ENCODE measurements at places on chromosomes 11 and 22.

- no peak for DNase-seq
These were observed 35.5 kb downstream of the SYT7 start for GRCh38 chr11:61545341-61545740.

DNA sequence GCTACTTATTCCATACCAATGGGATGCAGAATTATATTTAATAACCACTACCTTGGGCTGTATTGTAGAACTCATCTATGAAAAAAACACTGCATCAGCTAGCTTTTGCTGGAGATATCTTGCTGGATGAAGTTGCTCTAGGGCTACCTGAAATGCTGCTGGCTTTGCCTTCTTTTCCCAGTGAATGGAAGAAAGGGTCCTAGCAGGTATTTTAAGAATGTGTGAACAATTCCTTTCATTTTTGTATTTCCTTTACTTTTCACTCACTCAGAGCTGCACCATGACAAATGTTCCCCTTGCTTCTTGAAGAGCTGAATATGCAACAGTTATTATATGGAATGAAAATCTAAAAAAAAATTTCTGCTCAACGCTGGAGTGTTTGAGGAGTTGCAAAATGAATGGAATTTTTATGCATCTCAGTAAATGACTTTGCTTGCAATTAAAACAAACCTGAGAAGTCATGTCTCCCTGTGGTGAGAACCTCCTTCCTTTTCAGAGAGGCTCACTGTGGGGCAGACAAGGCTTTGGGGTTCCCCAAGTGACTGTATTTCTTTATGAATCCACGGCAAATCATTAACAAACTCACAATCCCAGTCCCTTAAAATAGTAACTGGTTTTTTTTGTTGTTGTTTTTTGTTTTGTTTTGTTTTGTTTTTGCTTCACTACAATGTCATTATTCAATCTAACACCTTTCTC, 566.8 kb upstream of the KIRREL3 start:
- DNase-seq: no peak

- DNase-seq: no peak
These were observed 56.6 kb downstream of the ST14 start for GRCh38 chr11:130216221-130216550.

DNA sequence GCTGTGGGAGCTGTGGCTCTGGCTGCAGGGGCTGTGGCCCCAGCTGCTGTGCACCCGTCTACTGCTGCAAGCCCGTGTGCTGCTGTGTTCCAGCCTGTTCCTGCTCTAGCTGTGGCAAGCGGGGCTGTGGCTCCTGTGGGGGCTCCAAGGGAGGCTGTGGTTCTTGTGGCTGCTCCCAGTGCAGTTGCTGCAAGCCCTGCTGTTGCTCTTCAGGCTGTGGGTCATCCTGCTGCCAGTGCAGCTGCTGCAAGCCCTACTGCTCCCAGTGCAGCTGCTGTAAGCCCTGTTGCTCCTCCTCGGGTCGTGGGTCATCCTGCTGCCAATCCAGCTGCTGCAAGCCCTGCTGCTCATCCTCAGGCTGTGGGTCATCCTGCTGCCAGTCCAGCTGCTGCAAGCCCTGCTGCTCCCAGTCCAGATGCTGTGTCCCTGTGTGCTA, 514 bp downstream of the KRTAP5-9 start:
- no peak for DNase-seq

DNA sequence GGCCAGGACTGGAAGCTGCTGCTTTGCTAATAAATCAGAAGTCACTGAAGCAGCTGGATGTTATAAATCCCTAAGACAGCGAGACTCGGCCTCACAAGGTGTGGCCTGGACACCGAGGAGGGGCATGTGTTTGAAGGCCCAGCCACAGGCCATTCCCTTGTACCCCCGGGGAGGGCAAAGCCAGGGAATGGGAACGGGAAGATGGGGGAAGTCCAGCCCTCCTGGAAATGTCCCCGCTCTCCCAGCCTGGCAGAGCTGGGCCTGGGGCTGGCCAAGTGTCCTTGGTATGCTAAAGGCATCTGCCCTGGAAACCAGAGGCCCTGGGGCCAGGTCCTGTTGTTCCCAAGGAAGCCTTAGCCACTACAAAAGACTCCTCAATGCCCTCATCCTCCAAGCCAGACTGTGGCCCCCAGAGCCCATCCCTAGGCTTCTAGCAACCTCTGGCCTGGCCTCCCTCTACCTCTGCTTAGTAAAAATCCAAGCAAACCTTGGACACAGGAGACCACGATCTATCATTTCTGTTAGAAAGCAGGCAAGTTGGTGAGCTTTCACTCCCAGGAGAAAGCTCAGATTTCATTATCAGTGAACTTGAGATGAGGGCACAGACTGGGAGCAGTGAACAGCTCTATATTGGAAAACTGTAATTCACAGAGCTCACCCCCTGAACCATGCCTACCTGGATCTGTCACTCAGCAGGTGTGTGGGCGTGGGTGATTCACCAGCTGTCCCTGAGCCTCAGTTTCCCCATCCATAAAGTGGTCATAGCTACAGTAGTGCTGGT, 11.0 kb downstream of the CHST1 start:
- DNase-seq: no peak

DNA sequence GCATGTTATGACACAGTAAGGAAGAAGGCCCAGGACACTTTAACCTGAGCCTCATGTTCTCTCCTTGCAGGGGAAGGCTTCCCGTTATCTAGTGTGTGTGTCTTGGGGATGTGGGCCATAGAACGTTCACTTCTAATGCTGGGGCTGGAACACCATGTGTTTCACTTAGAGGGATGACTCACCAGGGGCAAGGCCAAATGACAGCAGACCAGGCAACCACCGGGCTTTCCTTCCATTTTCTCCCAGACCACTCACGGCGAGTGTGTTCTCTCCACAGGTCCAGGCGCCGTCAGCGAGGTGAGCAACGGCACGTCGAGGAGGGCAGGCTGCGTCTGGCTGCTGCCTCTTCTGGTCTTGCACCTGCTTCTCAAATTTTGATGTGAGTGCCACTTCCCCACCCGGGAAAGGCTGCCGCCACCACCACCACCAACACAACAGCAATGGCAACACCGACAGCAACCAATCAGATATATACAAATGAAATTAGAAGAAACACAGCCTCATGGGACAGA, 964.4 kb downstream of the NTM start:
- DNase-seq: no peak

GRCh38 chr11:14022821-14023220, 60.3 kb downstream of the SPON1 start:
- DNase-seq: no peak

- no peak for DNase-seq
These were observed 29.2 kb upstream of the CRYBB3 start for GRCh38 chr22:25170426-25170980.

DNA sequence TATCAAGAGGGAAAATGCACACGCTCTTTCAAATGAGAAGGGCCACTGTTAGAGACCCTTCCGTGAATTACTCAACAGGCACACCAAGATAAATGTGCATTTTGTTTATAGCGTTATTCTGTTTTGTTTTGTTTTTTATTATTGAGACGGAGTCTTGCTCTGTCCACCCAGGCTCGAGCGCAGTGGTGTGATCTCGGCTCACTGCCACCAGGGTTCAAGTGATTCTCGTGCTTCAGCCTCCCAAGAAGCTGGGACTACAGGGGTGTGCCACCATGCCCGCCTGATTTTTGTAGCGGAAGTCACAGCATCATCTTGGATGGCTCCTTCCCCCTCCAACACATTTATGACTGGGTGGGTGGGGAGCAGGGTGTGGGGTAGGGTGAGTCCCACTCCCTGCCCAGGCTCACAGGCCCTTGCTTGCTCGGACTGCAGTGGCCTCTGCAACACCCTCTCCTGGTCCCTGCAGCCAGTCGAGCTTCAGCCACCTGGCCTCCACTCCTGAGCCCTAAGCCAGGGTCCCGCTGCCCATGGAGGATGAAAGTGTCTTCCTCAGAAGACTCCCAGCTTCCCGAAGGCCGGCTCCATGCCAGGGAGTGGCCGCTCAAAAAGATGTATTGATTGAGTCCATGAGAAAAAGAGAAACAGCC, 68.0 kb downstream of the RTL6 start:
- no peak for DNase-seq

DNA sequence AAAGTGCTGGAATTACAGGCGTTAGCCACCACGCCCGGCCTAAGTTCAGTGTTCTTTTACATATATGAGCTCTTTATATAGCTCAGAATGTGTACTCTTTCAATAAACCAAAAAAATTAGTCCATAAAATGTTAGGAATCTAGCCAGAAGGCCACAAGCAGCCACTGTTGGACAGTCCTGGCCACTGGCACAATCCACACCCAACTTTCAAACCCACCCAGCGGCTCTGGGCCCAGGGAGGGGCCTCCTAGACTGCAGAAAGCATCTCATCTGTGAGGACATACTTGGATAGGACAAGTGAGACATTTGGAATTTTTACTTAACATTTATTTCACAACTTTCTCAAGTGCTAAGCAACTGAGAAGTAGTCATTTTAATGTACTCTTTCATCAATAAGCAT, 6.4 kb downstream of the PACSIN2 start:
- no peak for DNase-seq

DNA sequence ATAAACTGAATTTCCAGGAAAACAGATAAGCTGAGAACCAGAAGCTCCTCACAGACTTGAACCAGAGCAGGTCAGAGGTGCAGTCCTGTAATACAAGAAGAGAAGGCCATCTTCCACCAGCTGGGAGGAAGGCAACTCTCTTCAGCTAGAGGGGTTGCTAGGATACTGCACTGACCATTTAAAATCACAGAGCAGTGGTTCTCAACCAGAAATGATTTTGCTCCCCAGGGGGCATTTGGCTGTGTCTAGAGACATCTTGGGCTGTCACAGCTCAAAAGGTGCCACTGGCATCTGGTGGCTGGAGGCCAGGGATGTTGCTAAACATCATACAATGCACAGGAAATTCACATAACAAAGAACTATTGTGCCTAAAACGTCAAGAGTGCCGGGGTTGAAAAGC, 17.2 kb downstream of the OPCML start:
- no peak for DNase-seq

DNA sequence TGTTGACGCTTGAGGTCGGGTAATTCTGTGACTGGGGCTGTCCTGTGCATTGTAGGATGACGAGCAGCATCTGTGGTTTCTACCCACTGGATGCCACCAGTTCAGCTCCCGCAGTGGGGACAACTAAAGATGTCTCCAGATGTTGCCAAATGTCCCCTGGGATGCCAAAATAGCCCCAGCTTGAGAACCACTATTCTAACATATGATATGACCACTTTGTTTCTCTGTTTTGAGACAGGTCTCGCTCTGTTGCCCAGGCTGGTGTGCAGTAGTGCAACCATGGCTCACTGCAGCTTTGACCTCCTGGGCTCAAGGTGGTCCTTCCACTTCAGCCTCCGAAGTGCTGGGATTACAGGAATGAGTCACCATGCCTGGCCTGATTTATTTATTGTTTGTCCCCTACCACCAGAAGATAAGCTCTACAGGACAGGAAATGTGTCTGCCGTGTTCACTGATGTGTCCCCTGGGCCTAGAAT, 4.4 kb upstream of the MEN1 start:
- no peak for DNase-seq

DNA sequence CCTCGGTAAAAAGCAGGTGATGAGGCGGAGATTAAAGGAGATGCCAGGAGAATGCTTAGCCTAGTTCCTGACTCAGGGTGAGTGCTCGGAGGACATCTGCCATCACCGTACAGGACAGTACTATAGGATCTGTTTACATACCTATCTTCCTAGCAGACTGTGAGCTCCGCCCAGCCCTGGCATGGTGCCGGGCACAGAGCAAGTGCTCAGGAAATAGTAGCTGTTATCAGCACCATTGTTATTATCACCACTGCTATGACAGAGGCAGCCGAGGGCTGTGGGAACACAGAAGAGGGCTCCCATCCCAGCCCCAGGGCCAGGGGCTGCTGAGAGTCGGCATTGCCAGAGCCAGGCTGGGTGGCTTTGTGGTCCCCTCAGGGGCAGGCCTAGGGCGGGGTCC, 642 bp upstream of the SEPTIN3 start:
- DNase-seq: no peak

DNA sequence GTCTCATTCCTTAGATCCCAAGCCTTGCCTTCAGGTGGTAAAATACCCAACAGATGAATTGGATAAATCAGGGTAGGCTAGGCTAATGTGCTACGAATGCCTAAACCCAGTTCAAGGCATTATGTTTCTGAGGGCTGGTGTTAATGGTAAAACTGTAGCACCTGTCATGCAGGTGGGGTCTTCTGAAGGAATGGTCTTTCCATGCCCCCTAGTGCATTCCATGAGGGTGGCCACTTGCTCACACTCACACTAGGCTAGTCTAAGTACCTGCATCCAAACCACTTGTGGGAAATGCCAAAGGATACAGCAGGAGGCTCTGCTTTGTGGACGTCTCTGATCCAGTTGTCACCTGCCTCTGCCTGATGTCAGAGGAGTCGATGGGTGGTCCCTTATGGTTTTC, 24.2 kb upstream of the UCP3 start:
- peak; percentile 41 for DNase-seq

DNA sequence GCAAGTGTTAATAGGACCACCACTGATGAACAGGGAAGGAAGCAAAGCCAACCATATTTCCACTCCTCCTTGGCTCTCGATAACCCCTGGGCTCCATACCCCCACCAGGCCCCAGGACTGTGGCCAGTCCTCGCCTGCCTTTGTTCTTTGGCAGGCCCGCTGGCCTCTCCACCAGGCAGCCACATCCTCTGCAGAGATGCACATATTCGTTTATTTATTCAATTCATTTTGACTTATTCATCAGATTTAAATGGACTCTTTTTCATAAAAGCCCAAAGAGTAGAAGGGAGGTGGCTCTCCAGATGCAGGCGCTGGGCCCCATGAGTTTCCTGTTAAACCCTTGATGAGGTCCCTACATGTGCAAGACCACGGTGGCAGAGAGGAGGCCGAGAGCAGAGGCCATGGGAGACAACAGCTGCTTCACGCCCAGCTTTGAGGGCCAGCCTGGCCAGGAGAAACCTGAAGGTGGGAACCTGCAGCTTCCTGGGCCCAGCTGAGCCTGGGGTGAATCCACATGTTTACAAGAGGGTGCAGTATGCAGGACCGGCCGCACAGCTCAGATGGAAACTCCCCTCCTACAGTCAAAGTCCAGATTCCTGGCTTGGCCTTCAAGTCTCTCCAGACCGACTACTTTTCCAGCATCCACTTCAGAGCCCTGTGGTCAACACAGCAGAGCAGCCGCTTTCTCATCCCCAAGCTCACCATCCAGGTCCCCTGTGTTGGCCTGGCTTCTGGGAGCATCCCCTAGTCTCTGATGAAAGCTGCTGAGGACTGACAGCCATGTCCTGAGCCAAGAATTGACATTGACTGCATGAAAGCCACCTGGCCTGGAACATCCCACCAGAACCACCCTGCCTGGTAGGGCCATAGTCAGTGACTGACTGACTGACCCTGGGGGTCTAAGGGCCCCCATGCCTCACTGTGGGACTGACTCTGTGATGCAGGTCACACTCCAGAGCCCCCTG, 39.7 kb upstream of the CCND1 start:
- DNase-seq: no peak

DNA sequence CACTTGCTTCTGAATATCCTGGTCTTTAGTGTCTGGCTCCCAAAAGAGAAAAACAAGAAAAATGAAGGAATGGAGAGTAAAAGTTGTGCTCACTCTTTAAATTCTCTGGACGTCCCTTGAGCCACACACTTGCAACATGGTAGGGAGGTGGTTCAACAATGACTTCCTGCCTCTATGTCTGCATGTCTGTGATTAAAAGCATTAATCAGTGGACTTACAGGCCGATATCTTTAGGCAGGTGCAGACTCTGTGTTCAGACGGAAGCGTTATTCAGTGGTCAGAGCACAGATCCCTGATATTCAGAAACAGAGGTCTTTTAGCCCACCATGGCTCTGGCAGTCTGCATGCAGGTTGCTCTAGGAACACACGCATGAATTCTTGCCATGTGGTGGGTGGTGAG, 1920.0 kb upstream of the RAG2 start:
- DNase-seq: no peak
